T-helper 22 cell (primary cell): ENCODE measurements at places on chromosomes 11 and 22.

DNA sequence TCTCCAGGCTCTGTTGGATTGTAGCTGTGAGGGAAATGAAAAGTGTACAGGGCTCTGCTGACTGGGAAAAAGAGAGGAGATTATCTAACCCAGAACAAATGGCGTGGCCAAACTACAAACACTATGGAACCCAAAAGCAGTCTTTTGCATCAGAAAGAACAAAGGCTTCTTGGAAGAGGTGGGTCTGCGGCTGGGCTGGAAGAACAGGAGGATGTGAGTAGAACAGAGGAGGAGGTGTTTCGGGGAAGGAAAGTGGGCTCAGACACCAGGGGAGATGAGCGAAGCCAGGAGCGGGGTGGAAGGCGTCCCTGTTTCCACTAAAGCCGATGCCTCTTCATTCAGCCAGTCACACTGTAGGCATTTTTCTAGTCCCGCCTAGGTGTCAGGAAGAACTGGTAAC is 12.0 kb downstream of the OVOL1 start:
- no peak for DNase-seq

GRCh38 chr11:61292356-61292755 is 2.8 kb downstream of the VWCE start:
- no peak for DNase-seq

GRCh38 chr22:42933485-42934091 is 76.5 kb upstream of the ARFGAP3 start:
- DNase-seq = no peak

- no peak for DNase-seq
Observed at GRCh38 chr11:82673631-82674030, 60.0 kb downstream of the FAM181B start.

DNA sequence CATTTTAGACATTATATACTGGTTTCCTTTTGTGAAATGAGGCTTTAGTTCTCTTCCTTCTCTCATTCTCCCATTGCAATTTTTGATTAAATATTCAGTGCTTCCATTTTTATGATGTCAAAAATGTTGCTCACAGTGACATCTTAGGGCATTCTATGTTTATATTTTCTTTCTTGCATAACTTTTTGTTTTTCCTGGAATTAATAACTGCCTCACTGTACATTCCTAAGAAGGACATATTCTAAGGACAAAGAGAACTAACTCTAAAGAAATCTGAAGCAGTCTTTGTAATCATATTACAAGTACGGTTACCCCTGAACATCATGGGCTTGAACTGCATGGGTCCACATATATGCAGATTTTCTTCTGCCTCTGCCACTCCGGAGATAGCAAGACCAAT is 25.8 kb upstream of the P2RY6 start:
- DNase-seq = no peak

- DNase-seq = no peak
Observed at GRCh38 chr11:75625991-75626888, 42.6 kb downstream of the MAP6 start.

GRCh38 chr11:75689863-75690609 is 21.2 kb upstream of the MAP6 start:
- no peak for DNase-seq

- no peak for DNase-seq
Observed at GRCh38 chr11:72642043-72642883, 32.0 kb downstream of the PDE2A start.

- DNase-seq = no peak
Observed at GRCh38 chr22:20656902-20657836, 116.7 kb upstream of the SERPIND1 start.

DNA sequence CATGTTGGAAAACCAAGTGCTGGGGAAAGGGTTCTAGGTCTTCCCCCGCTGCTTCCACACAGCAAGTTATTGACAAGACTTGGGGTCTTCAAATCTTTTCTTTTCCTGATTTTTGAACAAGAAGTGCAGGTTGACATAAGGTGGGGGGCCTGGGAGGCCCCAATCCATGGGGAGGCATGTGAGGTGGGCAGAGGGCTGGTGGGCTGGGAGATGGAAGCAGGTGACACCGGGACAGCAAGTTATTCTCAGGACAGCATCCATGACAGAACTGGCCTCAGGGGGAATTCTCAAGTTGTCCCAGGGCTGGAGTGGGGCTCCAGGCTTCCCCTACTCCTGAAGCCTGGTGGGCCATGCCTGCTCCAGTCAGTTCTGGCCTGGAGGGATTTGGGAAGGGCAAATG is 5.5 kb downstream of the FGF19 start:
- no peak for DNase-seq

GRCh38 chr11:41382927-41383326 is 76.5 kb downstream of the LRRC4C start:
- DNase-seq = no peak

GRCh38 chr22:46031066-46031465 is 54.1 kb upstream of the WNT7B start:
- no peak for DNase-seq

DNA sequence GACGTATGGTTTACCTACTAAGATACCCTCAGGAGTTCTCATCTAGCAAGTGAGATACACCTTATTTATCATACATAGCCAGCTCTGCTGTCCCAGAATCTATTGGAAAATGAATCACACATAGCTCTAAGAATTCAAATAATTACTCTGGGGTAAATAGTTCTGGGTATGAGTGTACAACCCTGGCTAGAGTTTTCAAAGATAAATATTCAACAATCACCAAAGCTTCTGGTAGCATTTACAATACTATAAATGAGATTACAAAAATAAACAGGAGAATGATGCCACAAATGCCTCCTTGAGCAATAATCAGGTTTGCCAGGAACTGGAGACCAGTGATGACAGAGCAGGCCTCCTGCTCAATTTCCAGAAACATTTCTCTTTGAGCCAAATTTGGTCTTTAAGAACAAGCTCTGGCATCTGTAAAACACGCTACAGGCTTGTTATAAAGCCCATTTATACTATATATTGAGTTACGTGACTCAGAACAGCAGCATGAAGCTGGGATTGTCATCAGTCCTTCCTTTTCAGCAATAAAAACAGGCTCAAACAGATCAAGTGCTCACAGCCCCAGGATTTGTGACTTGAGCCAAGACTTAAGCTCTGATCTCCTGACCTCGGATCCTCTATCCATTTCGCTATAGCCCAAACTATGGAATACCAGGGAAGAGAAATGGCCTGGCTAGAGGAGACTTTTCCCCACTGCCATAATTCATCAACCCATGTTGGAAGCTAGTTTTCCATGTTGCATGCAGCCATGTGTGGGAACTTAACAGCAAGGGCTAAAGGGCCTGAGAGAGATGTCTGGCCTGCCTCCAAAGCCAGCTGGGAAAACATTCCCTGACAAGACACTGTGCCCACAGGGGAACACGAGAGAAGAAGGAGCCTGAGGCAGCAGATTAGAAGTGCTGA is 19.7 kb downstream of the RAB30 start:
- DNase-seq = no peak

- no peak for DNase-seq
Observed at GRCh38 chr11:133163463-133164419, 368.6 kb downstream of the OPCML start.

- no peak for DNase-seq
Observed at GRCh38 chr22:23284504-23285033, 104.3 kb downstream of the BCR start.

GRCh38 chr22:43529934-43530333 is 118.1 kb downstream of the MPPED1 start:
- no peak for DNase-seq

- no peak for DNase-seq
Observed at GRCh38 chr11:16775614-16776283, 37.3 kb downstream of the C11orf58 start.

DNA sequence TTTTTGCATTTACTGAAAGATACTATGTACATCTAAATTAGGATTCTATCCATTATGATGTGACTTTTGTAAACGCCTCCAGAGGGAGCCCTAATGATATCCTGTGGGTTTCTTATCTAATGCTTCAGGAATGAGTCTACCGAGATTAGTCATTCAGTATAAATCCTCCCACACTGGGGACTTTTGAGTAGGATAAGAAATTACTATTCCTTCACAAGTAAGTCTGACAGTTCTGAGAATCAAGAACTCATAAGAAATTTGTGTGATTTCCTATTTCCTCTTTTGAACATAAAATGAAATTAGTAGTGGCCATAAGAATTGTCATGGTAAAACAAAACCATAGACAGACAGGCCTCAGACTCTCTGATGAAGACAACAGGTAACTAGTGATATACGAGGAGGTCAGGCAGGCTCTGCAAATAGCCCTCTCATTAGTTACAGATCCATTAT is 10.0 kb upstream of the OR5M1 start:
- no peak for DNase-seq

DNA sequence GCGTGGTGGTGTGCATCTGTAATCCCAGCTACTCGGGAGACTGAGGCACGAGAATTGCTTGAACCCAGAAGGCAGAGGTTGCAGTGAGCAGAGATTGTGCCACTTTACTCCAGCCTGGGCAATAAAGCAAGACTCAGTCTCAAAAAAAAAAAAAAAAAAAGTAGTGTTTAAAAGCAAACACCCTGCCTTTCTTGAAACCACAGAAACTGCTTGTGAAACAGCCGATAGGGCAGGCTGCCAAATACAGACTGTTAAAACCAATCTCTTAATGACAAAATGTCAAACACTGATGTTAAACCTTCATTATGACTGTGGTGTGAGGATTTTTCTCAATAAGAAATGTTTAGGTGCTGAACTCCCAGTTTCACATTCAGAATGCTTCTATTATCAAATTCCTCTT is 27.3 kb downstream of the MARK2 start:
- peak; percentile 36 for DNase-seq

DNA sequence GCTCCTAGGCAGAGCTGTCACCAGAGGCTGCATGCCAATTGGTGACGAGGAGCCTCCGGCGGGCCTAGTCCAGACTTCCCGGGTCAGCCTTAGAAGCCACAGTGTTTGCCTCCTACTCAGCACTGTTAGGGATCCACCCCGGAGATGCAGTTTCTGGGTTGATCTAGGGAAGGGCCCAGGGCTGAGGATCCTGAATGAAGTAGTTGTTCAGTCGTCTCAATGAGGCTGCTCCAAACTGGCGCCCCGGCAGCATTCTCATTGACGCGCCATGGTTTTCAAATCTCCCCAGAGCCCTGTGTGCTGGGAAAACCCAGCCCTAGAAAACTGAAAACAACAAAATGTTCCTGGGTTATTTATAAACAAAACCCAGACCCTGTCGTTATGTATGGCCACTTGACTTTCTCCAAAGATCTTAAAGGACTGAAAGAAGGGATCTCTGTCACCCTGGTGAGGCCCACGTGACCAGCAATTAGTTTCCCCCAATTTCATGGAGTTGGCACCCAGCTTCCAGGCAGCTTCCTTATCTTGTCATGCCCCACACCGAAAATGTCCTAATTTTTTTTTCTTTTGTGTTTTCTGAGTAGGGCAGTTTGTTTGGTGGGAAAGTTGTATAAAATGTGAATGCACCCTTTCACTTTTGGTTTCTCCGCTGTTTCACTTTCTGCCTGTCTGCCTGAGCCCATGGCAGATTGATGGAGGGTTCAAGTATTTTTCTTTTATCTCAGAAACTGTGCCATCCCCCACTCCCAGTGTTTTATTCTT is 2.0 kb upstream of the EHD1 start:
- no peak for DNase-seq

- no peak for DNase-seq
Observed at GRCh38 chr11:36565031-36565610, 2.7 kb upstream of the RAG1 start.

DNA sequence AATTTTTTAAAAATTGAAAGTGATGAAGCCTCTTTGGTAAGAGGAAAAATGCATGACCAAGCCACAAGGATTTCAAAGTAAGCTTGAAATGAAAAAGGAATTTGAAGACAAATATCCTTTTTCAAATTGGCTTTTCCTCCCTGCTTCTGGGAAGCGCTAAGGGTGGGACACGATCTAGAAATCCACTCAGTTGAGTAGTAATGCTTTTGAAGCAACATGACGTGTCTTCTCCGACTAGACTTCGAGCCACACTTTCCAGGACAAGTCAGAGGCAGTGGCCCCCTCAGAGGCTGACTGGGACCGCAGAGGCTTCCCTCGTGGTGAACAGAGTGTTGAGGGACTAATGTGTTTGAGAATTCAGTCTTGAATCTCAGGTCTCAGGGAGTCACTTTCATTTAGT is 39.8 kb downstream of the KREMEN1 start:
- DNase-seq = no peak

DNA sequence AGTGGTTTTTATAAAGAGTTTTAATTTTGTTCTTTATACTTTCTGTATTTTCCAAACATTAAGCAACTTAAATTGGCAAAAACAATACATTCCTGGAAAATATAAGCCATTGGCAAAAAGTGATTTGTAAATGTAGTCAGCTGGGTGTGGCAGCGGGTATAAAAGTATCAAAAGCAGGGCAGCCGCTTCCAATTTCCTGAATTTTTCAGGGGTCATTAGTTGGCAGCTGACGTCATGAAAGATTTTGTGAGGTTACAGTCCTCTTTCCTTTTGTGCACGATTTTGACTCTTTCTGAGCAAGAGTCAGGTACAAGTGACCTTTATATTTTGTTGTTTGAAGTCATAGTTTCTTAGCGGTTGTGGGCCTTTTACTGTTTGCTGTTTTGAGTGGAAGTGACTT is at the start of gene OOSP3:
OOSP3 (plus strand) TSS at position 208 of the 400 bp plus-strand sequence; CDS start at position 235, 27 bp downstream.
- DNase-seq = no peak

DNA sequence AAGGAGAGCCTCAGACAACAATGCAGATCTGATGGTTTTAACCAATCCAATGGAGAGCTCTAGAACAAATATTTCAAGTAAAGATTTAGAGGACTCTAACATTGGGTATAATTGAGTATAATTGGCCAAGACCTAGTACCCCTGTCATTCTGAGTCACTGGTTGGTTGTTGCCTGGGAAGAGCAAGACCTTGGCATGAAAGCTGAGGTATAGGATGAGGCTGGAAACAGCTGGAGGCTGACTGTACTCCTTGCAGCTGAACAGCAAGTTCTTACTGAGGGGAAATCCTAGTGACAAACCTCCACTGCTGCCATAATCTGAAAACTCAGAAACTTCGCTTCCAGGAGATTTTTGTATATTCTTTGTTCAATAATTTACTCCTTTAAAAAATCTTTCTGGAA is 54.3 kb upstream of the MUC15 start:
- no peak for DNase-seq

DNA sequence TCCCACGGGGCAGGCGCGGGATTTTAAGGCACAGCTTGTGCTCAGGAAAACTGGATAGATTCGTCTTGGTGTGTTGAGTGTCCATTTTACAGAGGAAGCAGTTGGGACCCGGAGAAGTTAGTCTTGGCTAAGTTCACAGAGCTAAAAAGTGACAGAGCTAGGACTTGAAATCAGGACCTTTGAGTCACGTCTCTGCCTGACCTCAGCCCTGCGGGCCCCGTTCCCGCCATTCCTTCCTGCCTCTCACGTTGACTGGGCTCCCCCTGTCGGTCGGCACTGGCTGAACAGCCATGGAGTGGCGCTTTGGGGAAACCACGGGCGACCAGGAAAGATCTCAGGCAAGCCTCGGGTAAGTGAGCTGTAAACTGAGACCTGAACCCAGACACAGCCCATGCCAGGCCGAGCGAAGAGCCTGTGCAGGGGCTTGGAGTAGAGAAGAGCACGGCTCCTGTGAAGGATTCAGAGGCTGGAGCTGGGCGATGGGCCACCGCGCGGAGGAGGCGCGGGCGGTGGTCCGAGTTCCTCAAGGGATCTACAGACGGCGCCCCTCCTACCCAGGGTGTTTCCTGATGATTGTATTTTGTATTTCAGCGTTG is 54.1 kb downstream of the WNT11 start:
- DNase-seq = peak; percentile 39

- no peak for DNase-seq
Observed at GRCh38 chr11:132072858-132073211, 702.4 kb downstream of the NTM start.
